Activated naive CD4-positive, alpha-beta T cell treated with anti-CD3 and anti-CD28 coated beads, Interleukin-2, amount 50 U/mL, for 16 hours (primary cell): ENCODE measurements at places on chromosomes 6 and 20.
A peak's percentile ranks its signal among the peaks of the same experiment; 100 is the strongest.

DNA sequence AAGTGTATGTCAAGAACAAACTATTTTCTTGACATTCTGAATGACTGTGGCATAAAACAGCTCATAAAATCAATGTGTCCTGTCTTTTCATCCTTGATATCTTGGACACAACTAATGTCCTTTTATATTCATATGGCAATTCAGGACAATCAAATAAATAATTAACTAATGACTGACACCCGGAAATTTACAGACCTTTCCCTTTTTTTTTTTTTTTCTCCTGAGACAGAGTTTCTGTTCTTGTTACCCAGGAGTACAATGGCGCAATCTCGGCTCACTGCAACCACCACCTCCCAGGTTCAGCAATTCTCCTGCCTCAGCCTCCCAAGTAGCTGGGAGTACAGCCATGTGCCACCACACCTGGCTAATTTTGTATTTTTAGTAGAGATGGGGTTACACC, 107.1 kb upstream of the LGSN start:
- no peak for DNase-seq

DNA sequence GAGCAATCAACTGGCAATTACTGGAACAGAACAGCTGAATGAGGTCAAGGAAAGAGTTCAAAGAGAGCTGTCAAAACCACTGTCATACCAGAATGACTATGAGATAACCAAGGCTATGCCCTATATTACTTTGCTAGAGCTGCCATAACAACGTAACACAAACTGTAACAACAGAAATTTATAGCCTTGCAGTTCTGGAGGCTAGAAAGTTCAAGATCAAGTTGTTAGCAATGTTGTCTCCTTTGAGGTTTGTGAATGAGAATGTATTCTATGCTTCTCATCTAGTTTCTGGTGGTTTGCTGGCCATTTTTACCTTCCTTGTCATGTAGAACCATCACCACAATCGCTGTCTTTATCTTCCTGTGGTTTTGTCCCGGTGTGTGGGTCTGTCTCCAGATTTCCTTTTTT, 1323.0 kb upstream of the GJE1 start:
- DNase-seq = no peak

DNA sequence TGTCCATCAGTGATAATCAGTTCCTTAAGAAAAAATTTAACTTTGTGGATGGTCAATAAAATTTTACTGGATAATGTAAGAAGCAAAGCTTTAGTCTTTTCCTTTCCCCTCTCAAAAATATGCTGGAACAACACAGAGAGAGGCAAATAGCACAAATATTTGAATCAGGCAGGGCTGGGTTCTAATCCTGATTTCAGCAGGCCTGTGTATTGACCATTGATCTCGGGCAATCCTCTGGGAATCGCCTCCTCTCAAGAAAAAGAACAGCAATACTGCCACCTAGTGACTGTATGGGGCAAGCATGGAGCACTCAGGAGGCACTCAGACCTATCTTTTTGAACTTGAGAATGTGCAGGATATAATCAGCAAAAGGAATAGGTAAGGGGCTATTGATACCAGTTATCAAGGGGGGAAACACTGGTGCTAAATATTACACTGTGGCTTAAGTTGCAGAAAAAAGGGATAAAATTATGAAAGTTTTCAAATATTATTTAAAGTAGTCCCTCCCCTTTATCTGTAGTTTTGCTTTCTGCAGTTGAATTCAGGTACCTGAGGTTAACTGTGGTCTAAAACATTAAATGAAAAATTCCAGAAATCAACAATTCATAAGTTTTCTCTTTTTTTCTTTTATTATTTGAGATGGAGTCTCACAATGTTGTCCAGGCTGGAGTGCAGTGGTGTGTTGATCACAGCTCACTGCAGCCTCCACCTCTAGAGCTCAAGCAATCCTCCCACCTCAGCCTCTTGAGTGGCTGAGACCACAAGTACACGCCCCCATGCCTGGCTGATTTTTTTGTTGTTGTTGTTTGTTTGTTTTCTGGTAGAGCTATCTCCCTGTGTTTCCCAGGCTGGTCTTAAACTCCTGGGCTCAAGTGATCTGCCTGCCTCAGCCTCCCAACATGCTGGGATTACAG, 91.8 kb upstream of the NHSL1 start:
- peak; percentile 33 for DNase-seq

- DNase-seq = no peak
Measured at GRCh38 chr6:109821428-109821827, 130.3 kb downstream of the FIG4 start.

GRCh38 chr20:14344746-14345145, 7.3 kb upstream of the FLRT3 start:
- DNase-seq = no peak

GRCh38 chr6:118350881-118351430, 197.1 kb upstream of the PLN start:
- DNase-seq = no peak

GRCh38 chr20:62266340-62266739, 28.0 kb downstream of the OSBPL2 start:
- DNase-seq = no peak

DNA sequence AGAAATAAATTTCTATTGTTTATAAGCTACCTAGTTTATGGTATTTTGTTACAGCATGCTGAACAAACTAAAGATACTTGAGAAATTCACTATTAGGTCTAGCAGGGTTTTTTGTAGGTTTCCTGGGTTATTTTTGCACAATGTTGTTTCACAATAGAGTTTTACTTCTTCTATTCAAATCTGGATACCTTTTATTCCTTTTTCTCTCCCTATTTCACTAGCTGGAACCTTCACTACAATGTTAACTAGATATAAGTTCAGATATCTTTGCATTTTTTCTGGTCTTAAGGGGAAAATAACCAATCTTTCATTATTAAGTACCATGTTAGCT, 237.7 kb upstream of the CITED2 start:
- no peak for DNase-seq

DNA sequence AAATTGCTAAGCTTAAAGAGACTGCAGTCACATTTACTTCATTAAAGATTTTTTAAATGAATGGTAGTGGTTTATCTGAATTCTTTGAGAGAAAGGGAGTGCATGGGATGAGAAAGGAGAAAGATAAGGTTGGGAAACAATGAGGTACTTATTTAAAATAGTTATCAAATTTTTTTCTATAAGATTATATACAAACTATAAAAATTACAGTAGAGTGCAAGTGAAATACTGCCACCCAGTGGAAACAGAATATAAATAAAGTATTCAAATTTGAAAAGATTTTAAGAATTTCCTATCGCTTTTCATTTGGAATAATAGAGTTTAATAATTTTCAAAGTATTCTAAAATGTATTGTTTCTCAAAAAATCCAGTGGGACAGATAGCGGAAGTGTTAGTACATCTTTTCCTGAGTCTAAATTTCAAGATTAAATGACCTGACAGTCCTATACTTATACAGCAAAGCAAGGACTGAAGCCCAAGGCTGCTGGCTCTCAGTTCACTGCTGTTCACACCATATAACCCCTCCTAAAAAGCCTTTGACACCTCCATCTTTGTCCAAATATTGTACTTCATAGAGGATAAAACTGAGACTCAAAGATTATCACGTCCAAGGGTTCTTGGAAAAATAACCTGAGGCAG, 31.1 kb downstream of the EPM2A start:
- DNase-seq = no peak

DNA sequence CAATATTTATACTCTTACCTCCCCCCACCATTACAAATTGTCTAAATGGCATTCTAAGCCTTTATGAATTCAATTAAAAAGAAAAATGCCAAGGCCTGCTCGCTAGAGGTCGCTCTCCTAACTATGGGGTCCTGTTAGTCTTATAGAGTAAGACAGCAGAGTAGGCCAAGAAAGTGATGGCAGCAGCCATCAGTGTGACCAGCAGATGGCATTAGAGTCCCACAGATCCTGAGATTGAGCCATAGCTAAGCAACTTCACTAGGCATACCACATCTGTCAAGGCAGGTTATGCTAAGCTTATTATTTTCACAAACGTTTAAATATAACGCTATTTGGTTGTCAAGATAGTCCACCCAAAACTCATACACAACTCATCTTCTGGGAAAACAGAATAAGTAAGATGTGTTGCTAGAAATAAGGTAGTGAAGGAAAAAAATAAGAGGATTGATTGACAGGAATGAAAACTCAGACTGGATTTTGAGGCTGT, 57.6 kb upstream of the SCAF8 start:
- DNase-seq = peak; percentile 85

- DNase-seq = no peak
Measured at GRCh38 chr6:18363746-18364145, 23.4 kb upstream of the RNF144B start.

DNA sequence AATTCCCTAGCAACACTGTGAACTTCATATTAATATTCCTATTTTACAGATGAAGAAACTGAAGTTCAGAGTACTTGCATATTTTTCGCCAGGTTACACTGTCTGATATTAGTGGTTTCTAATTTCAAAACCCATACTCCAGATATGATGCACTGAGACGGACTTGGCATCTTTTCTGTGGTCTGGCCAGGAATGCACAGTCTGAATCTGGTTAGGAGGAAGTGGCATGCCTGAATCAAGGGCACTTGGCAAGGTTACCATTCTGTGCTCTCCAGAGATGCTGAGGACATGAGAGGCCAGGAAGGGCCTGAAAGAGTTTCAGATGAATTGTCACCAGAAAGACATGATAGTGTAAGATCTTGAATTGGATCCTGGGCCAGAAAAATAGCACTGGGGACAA, 150.1 kb downstream of the HAO1 start:
- DNase-seq = no peak

- no peak for DNase-seq
Measured at GRCh38 chr6:167811442-167812087, 15.1 kb upstream of the AFDN start.

GRCh38 chr20:36181934-36182603, 27.5 kb downstream of the EPB41L1 start:
- no peak for DNase-seq

GRCh38 chr20:25364180-25364788, 26.4 kb downstream of the ABHD12 start:
- DNase-seq = no peak

GRCh38 chr6:127031511-127031910, 87.0 kb upstream of the RSPO3 start:
- DNase-seq = no peak

- DNase-seq = no peak
Measured at GRCh38 chr20:22214296-22214695, 370.1 kb downstream of the FOXA2 start.

- no peak for DNase-seq
Measured at GRCh38 chr6:2274981-2275891, 29.8 kb upstream of the GMDS start.

DNA sequence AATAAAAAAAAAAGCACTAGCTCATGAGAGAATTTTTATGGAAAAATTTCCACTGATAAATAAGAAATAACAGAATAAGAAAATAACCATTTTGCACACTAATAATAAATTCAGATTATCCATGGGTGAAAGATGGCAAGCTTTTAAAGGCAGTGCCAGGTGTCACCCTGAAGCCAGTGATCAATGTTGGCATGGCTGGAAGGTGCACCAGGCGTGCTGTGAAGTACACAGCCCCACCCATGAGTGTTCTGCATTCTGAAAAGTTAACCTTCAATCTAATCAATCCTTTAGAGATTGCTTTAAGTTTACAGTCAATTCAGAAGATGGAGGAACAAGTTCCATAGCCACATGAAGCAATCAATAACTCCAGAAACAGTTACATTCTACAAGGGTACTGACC, 284.4 kb downstream of the C6orf118 start:
- DNase-seq = no peak

GRCh38 chr6:152836523-152836922, 85.9 kb downstream of the VIP start:
- DNase-seq = no peak

- DNase-seq = no peak
Measured at GRCh38 chr6:161356167-161356854, 82.5 kb upstream of the AGPAT4 start.

DNA sequence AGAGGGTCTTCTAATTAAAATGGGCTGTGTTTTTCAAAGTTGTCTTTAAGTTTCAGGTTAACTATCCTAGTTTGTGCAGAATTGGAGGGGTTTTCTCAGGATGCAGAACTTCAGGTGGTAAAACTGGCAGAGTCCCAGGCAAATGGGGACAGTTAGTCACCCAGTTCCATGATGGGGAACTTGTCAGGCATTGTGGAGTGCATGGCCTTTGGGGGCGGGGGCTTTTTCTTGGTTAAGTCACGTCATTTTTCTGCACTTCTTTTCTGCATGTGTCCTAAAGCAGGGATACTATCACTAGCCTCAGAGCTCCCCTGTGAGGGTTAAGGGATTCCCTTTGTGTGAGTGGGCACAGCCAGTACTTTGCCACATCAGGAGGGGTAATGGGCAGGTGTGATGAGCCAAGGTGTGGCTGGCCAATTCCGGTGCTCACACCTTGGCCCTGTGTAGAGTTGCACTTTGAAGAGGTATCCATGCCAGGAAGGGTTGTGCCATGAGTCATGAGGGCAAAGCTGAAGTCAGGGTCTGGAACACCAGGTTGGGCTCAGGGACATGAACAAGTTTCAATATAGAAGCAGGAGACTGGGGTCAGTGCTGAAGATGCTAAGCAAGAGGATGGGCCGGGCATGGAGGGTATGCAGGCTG, 126.0 kb upstream of the RREB1 start:
- no peak for DNase-seq

GRCh38 chr6:66940003-66940402, 1233.0 kb upstream of the EYS start:
- DNase-seq = no peak

DNA sequence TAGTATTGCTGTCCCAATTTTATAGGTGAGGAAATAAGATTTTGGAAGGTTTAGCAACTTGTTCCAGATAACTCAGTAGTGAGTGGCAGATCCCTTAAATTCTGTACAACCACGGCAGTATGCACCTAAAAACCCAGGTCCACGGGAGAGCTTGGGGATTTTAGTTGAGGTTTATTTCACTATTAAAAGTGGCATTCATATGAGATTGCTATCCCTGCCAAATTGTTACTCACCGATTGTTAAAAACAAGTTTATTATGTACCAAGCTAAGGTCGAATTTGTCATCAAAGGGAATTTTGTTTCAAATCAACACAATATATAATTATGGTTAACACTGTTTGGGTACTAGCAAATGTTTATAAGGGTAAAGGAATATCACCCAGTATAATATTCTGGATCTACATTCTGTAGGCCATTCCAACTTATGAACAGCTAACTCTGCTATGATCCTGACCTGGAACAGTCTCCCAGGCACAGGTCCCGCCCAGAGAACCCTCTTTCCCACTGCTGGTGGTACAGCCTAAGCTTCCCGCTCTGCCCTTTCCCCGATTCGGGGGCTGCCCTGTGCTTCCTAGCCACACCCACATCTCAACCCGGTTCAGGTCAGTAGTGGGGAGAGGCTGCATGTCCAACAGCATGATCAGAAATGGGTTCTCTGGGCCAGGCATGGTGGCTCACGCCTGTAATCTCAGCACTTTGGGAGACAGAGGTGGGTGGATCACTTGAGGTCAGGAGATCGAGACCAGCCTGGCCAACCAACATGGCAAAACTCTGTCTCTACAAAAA, 24.9 kb downstream of the GPLD1 start:
- DNase-seq = no peak

- DNase-seq = peak; percentile 80
Measured at GRCh38 chr6:36028877-36029324, 1.3 kb downstream of the MAPK14 start.

DNA sequence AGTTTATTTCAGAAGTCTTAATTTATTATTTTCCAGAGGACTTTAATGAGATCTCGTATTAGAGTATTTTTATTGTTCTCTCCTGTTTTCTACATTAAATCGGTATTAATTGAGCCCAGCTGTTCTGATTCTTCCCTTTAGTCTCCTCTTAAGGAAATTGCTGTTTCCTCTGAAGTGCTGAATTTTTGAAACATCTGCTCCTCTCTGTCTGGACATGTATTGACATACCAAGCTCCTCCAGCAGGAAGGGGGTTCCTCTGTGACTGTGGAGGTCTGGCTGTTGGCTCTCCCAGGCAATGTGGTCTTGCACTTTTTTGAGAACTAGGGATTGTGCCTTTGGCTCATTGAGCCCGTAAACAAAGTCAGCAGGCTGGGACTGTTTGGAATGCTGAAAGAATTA, 74.9 kb downstream of the MAP3K4 start:
- DNase-seq = no peak
